GM13977 (cell line): ENCODE measurements at places on chromosomes 11 and 22.

DNA sequence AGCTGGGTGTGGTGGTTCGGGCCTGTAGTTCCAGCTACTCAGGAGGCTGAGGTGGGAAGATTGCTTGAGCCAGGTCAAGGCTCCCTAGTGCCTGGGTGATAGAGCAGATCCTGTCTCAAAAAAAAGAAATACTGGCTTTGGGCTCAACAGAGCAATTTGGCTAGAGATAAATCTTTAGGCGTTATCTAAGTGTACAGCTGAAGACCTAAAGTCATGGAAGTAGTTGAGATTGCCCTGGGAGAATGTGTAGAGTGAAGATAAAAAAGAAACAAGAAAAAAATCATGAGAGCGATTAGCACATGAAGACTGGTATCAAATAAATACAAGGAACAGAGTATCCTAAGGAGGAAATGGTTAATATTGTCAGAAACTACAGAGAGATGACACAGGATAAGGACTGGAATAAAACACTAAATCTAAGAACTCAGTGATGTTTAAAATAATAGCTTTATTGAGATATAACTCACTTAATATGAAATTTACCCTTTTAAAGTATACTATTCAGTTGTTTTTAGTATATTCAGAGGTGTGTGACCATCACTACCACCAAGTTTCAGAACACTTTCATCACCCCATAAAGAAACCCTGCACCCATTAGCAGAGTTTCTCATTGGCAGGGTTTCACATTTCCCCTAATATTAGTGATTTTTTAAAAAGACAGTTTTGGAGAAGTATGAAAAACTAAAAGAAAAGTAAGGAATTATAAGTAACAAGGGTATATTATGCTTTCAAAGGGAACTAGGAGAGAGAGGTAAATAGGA lies 20.7 kb downstream of the PIK3C2A start:
- no peak for DNase-seq

GRCh38 chr11:65278356-65278755 lies 16.6 kb downstream of the POLA2 start:
- DNase-seq = no peak

- no peak for DNase-seq
Measured at GRCh38 chr11:24635588-24636290, 138.9 kb downstream of the LUZP2 start.

DNA sequence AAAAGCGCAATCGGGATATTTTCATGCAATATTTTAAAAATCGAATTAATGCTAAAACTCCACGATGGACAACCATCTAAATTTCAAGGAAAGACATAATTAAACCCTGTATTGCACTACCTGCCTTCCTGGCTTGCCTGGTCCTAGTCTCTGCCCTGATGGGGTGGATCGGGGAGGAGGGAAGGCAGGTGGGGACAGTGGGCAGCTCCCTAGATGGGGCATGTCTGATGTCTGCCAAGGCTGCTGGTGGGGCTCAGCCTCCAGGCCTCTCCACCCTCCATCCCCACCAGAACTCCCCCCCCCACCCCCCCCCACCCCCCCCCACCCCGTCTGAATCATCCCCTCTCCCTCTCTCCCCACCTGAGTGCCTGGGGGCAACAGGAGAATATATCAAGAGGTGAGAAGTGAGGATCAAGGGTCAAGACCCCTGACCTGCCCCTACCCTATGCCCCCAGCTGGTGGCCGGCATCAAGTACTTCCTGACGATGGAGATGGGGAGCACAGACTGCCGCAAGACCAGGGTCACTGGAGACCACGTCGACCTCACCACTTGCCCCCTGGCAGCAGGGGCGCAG lies 650 bp downstream of the CST6 start:
- DNase-seq = no peak

- DNase-seq = no peak
Measured at GRCh38 chr22:48980409-48980808, 847.3 kb downstream of the BRD1 start.

- DNase-seq = no peak
Measured at GRCh38 chr11:69005631-69006368, 7.2 kb downstream of the MRGPRF start.

DNA sequence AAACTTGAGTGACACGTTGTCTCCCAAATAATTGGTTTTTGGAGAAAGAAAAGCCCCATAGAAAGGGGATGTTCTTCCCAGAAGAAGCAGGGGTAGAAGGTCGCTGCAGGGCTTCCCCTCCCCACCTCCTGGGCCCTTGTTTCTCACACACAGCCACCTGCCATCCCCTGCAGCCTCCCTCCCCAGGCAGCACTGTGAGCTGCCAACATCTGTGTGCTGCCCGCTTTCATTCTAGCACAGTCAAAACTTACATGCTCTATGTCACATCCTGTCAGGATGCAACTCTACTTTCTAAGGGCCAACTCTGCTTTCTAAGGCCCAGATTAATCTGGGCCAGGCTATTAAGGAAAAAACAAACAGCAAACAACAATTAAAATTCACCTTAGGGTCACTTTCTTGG lies 309.4 kb upstream of the ZC3H12C start:
- peak; percentile 20 for DNase-seq

- no peak for DNase-seq
Measured at GRCh38 chr11:86499723-86500129, 125.0 kb downstream of the CCDC81 start.

- DNase-seq = no peak
Measured at GRCh38 chr11:119724956-119725355, 4.0 kb downstream of the NECTIN1 start.

DNA sequence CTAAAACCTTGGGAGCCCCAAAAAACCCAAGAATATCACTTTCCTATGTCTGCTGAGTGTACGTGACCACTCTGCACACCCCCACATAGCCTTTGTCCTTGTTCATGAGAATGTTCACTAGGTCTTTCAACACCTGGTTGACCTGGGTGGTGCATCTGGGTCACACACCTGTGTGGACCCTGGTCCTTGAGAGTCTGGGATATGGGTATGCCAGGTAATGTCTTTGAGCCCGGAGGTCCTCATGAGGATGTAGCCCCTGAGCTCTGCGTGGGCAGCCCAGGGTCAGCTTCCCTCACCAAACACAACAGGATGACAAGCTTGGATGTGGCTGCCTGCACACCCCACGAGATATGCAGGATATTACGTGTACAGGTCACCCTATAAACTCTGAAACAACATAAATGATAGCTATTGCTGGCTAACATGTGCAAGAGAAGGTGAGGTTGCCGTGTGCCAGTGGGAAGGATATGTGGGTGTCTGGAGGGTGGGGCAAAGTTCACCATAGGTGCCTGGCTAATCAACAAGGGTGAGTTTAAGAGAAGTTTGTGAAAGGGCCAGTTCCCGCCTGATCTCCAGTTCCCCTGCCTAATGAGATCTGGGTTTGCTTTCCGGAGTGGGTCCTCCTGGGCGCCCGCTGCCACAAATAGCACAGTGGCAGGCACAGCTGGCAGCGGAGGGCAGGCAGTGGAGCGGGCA lies 1.4 kb upstream of the PPARA start:
- DNase-seq = peak; percentile 39

GRCh38 chr22:45263463-45264269 lies 21.1 kb upstream of the UPK3A start:
- peak; percentile 80 for DNase-seq

GRCh38 chr11:94295534-94295933 lies 8.8 kb upstream of the IZUMO1R start:
- no peak for DNase-seq

DNA sequence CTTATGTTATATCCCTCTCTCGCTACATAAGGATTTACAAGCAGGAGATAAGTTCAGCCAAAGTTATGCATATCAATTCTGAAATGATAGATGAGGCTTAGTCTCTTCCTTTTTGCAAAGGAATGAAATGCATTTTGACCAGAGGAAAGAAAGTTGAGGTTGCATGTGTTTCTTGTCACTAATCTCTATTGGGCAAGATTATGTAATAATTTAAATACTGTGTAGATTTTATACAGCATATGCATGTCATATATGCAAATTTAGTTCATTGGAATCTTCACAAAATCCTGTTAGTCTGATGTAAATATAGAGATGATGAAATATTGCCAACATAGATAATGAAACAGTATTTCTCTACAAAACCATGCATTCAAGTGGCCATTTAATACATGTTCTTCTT lies 858.7 kb upstream of the RAG2 start:
- DNase-seq = no peak

DNA sequence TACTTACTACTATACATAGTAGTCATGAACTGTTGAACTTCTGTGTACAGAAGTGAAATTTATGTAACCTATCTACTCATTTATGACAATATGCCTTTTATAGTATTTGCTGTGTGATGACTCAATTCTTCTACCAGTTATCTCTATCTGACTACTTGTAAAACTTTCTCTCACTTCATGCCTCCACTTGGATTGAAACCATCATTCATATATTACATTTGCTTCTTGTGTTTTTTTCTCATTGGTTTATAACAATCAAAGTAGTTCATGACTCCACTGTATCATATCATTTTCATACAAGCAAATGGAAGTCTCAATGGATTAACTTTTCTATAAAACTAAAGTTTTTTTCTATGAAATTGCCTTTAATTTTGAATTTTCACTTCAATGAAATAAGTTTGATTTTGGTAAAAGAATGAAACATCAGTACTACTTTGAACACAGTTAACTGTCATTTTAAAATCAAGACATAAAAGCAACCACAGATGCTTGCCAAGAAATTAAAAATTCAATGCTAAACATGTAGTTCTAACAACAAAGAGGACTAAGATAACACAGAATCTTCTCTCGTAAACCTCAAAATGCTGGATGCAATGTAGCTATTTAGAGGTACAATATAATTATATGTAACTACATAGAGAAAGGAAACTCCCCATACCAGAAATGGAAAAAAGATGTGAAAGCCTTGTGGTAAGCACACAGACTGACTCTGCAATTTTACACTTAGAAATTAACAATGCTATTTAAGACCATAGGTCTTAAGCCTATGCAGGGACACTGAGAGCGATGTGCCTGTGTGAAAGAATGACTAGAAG lies 27.6 kb upstream of the EXPH5 start:
- peak; percentile 59 for DNase-seq

GRCh38 chr11:104897891-104898684 lies at the start of gene CASP12:
TSS of gene CASP12 (minus strand) at chr11:104898460.
- DNase-seq = peak; percentile 8

GRCh38 chr11:13955971-13956421 lies 6.5 kb upstream of the SPON1 start:
- DNase-seq = peak; percentile 41

DNA sequence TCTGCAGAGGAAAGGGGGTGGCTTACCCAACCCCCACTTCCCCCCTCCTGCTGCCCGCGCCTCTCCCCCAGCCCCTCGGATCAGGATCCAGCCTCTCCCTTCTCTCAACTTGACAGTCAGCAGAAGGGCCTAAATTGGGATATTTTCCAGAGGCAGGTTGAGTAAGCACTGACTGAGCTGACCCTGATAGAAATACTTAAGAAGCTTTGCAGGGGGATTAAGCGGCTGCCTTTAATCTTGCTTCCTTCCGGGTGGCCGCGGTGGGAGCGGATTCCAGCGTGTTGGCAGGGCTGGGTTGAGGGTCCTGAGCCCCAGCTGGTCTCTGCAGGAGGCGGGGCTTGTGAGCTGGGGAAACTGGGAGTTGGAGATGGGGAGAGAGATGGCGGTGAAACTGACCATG lies 445.2 kb downstream of the NTM start:
- no peak for DNase-seq

- DNase-seq = no peak
Measured at GRCh38 chr11:14522801-14523200, 2.6 kb upstream of the PSMA1 start.

- DNase-seq = peak; percentile 72
Measured at GRCh38 chr11:110000031-110000502, 93.1 kb upstream of the ZC3H12C start.

- DNase-seq = no peak
Measured at GRCh38 chr11:57896361-57897145, 127.1 kb upstream of the OR9Q1 start.

DNA sequence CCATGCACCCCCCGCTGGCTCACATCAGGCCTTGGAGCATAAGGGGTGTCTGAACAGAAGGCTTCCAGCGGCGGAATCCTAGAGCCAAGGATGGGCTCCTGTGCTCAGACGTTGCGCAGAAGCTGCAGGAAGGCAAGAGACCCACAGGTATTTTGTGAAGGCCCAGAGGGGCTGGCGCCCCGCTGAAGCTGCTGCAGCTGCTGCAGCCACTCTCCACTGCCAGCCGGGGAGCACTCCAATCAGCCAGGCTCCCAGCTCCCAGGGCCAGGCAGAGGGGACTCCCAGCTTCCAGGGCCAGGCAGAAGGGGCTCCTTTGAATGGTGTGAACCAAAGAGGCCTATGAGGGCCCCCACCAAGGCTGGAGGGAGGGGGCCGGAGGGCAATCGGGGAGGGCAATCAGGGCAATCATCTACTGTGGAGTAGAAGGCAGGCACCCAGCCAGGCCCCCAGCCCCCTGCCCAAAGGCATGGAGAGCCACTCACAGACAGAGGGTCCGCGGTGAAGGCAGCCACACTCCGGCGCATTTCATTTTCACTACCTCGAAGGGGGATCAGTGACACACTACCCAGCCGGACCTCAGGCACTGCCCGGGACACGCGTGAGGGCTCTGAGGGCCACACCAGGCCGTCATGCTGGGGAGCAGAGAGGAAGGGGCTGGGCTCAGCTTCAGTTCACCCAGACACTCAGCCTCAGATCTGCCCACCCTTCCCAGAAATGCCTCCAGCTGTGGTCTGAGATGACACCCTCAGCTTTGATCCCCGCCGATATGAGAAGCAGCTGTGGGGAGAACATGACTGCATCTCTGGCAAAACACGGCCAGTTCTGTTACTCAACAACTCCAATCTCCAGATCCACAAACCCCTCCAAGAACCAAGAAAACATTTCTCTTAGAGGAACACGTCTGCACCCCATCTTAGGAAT lies 11.6 kb upstream of the PDE2A start:
- DNase-seq = no peak

DNA sequence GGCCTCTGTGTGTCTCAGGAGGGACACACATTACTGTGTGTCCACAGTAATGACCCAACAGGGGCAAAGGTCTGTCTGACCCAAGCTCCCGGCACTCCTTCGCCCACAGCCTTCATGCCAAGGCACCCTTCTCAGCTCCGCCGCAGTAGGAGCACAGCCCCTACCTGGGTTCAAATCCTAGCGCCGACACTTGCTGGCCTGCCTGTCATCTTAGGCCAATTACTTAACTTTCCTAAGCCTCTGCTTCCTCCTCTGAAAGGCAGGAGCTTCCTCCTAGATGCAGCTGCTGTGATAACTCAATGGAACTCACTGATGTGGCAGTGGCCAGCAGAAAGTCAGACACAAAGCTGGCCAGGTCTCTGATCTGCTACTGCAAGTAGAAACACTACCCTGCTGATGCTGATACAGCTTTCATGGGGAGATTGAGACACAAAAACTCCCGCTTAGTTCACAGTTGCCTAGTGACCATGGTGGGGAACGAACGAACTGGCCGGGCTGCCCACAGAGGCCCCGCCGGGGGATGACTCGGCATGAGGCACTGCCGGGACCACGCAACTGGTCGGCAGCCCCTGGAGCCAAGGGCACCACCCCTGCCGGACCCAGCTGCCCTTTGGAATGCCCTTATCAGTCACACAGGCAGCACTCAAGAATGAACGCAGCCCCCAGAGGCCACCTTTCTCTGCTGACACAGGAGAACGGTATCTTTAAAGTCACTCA lies 8.1 kb downstream of the EHD1 start:
- DNase-seq = peak; percentile 16

- no peak for DNase-seq
Measured at GRCh38 chr22:30371981-30372380, 15.2 kb downstream of the CCDC157 start.
